ENCODE measurements at places on chromosomes 11 and 22.

GRCh38 chr11:105719073-105719822, 109.4 kb downstream of the GRIA4 start:
- no peak for DNase-seq

DNA sequence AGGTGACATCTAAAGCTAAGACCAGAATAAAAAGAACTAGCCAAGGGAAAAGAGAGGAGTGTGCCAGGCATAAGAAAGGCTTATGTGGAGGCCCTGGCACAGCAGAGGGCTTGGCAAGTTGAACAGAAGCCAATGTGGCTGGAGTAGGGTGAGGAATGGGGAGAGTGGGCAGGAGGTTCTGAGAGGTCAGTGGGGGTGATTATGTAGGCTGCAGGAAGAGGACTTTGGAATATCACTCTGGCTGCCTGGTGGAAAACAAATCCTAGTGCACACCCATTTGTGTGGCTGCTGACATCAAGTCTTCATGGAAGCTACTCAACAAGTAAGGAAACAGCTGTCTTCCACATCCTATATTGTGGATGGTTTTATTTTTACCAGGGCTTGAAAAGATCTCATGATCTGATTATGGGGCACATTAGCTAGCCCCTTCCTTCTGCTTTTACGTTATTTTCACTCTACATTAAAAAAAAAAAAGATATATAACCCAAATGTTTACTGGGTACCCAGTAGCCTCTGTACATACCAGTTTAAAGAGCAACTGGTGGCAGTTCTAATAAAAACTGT, 3.4 kb downstream of the MRPL16 start:
- no peak for DNase-seq

DNA sequence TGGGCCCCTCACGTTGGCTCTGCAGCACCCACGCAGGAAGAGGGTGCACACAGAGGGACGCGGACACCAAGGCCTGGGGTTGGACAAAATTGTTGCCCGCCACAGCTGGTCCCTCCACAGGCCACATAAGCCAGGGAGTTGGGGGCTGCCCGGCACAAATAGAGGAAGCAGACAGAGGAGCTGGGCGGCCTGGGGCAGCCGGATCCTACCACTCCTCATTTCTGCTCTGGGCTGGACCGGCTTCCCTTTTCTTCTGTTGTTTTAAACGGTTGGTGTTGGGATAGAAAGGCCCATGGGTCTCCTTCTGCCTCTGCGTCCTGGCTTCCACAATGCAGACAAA, 36.4 kb upstream of the LINC01488 start:
- no peak for DNase-seq

DNA sequence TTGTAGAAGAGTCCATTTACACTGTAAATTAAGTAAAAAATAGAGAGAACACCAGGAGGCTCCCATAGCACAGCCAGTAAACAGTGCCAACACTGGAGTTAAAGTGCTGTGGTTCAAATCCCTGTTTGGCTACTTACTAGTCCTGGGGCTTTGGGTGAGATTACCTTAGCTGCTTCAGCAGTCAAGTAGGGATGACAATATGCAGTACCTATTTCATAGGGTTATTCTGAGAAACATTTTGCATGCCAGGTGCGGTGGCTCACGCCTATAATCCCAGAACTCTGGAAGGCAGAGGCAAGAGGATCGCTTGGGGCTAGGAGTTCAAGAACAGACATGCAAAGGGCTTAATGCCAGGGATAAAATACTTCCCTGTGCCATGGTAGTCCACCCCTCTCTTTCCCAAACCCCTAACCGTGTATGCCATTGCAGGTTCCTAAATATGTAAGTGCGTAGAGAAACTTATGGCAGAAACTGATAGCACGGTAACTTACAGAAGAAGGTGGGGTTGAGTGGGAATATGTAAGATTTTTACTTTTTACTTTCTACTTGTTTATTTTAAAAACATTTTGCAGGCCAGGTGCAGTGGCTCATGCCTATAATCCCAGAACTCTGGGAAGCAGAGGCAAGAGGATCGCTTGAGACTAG, 86.4 kb upstream of the PICALM start:
- no peak for DNase-seq

- no peak for DNase-seq
Observed at GRCh38 chr22:44139773-44140172, 41.0 kb upstream of the PARVG start.

DNA sequence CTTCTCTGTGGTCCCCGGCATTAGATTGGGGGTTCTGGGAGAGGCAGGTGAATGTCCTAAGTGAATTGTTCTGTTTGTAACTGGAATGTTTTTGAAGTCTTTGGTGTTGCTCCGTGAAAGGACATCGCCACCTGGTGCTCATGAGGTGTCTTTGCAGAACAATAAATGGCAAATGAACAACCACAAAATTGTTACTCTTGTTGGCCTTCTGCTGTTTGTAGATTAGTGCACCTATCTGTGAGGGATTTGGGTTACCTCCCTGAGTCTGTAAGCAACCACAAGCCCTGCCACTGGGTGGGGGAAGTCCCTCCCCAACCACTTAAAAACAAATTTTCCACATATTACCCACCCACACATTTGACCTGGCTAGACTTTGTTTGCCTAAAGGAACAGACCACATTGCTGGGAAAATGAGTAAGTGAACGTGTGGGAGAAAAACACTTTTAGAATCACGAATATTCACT, 4.7 kb downstream of the MPEG1 start:
- no peak for DNase-seq

- no peak for DNase-seq
Observed at GRCh38 chr11:100619484-100619883, 67.6 kb upstream of the ARHGAP42 start.

- no peak for DNase-seq
Observed at GRCh38 chr11:11078344-11079086, 220.7 kb upstream of the ZBED5 start.

DNA sequence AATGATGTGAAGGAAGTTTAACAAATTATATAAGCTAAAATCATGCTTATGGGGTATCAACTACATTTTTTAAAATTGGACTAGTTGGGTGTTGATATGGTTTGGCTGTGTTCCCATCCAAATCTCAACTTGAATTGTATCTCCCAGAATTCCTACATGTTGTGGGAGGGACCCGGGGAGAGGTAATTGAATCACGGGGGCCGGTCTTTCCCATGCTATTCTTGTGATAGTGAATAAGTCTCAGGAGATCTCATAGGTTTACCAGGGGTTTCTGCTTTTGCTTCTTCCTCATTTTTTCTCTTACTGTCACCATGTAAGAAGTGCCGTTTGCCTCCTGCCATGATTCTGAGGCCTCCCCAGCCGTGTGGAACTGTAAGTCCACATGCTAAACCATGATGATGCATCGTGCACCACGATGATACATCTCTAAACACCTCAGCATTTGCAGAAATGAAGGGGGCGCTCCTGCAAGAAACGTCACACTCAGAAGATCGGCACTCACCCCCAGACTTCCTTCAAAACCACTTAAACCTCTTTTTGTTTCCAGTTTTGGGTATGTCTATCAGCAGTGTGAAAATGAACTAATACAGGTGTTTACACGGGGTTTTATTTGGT, 340.0 kb downstream of the SHANK2 start:
- DNase-seq = no peak

DNA sequence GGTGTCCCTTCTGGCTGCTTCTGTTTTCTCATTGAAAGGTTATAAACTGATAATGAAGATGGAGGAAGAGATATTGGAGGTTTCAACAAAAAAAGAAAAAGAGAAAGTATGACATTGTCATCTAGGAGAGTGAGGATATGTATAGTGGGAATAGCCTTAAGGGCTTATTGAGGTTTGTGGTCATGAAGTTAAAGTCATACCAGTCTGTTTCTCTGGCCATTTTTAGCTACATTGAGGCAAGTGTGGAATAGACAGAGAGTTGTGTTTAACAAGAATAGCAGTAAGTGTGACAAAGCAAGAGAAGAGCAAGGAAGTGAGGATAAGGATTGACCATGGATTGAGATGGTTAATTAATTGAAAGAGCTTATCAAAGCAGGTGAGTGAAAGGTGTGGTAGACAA, 110.4 kb downstream of the ELP4 start:
- DNase-seq = no peak

DNA sequence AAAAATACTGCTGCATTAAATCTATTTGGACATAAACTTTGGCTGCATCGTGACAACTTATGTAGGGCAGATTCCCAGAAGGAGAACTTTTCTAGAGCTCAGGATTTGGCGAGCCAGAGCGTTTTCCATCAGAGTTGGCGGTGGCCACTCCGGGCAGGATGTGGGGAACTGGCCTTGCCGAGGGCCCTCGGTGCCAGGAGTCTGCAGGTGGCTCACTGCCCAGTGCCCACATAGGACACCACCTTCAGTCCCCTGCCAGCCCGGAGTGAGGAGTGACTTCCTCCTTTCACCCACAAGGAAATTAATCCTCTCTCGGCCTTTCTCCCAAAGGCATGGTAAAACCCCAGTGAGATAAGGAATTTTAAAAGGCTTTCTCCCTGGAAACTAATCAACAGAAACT, 1.6 kb upstream of the LGALS2 start:
- no peak for DNase-seq

DNA sequence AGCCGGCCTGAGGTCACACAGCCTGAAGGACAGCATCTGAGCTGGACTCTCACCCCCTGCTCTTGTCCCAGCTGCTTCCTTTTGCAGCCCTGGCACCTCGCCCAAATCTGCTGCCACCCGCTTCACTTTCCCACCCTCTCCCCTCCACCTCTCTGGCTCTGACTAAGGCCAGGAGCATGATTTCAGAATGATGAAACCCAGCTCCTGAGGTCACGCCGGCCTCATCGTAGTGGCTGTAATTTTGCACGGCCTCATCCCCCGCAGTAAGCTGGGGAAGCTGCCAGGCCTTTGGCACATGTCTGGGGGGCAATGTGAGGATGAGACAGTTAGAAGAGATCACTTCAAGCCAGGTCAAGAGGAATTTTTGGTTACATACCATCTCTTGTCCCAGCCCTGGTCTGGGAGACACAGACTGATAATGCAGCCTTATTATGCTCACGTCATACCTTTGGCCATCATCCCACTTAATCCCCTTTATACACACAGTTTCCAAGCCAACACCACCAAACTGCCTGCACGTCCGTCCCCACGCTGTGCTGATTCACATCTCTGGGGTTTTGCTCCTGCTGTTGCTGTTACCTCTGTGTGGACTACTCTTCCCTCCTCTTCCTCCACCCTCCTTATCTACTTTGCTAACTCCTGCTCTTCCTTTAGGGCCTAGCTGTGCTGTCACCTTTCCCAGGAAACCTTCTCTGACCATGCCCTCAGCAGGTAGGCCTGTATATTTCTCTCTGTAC, 58.1 kb downstream of the CHRDL2 start:
- no peak for DNase-seq

- DNase-seq = no peak
Observed at GRCh38 chr22:43819421-43819921, 7.4 kb upstream of the EFCAB6 start.

GRCh38 chr11:116927163-116927974, 89.9 kb upstream of the APOA1 start:
- DNase-seq = no peak
